ENCODE measurements at places on chromosomes 11 and 22.

- DNase-seq = no peak
These were observed 121.0 kb downstream of the GRIK4 start for GRCh38 chr11:120632579-120632978.

- no peak for DNase-seq
These were observed 3.1 kb downstream of the HYLS1 start for GRCh38 chr11:125890447-125891100.

GRCh38 chr22:31079095-31079642, 1.9 kb upstream of the SMTN start:
- no peak for DNase-seq

DNA sequence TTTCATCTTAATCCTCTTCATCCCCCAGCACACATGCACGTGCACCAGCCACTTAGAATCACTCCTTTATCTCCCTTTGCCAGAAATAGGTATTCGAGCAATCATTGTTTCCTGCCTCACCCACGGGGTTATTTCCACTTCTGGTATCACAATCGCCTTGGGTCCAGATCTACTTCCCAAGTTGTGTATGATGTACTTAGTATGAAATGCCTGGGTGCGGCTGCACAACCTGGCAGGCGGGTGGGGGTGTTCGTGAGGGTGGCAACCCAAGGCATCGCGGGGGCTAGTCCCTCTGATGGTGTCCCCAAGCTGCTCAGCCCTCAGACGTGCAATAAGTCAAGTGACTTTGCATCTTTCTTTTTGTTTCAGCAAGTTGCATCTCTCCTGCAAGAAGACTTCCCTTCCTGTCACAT, 475.6 kb downstream of the MIAT start:
- no peak for DNase-seq

GRCh38 chr11:36039471-36039870, 95.6 kb downstream of the LDLRAD3 start:
- DNase-seq = no peak

GRCh38 chr11:117868815-117869561, 7.5 kb downstream of the FXYD6 start:
- no peak for DNase-seq

- DNase-seq = no peak
These were observed 297.2 kb upstream of the ANO5 start for GRCh38 chr11:21895686-21896085.

- DNase-seq = no peak
These were observed 696 bp upstream of the MARK2 start for GRCh38 chr11:63838150-63838677.

DNA sequence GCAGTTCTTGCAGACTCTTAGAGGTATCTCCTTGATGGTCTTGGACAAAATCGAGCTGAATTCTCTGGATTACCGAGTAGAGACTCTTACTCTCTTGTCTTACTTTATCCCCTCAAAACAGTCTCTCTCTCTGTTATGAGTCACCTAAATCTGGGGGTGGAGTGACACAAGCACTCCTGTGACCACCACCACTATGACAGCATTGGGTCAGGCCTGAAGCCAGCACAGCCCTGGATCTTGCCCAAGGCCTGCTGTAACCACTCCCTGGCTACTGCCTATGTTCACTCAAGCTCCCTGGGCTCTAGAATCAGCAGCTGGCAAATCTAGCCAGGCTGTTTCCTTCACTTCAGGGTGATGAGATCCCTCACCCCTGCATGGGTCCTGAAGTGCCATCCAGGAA, 662.5 kb downstream of the LUZP2 start:
- DNase-seq = peak; percentile 27

GRCh38 chr11:68099057-68099456, 22.1 kb downstream of the CHKA start:
- DNase-seq = no peak

DNA sequence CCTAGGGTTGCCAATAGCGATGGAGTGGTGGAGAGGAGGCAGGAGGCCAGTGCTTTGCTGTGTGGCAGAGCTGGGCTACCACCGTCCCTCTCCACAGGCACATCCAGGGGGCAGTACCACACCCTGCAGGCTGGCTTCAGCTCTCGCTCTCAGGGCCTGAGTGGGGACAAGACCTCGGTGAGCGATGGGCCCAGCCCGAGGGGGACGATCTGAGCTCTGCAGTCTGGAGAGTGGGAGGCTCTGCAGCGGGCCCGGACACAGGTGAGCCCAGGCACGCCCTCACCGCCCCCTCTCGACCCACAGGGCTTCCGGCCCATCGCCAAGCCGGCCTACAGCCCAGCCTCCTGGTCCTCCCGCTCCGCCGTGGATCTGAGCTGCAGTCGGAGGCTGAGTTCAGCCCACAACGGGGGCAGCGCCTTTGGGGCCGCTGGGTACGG, 2.5 kb downstream of the PKP3 start:
- peak; percentile 33 for DNase-seq

- DNase-seq = no peak
These were observed 7.7 kb upstream of the OR8B12 start for GRCh38 chr11:124551189-124551588.

DNA sequence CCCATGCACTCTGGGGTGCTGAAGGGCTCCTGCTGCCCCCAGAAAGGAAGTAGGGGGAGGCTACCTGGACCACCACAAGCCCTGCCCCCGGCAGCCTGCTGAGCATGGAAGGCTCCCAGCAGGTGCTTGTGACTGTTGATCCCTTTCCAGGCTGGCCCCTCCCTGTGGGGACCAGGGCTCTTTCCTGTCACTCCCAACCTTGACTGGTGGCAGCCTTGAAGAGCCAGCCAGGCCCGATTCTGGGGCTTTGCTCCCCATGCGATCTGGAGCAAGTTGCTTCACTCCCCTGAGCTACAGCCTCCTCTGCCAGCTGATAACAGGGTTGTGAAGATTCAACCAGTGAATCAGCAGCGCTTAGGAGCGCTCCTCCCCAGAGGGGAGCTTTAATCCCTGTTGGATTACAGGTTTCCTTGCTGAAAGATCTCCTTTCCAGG, 4.6 kb upstream of the CST6 start:
- DNase-seq = no peak

- DNase-seq = no peak
These were observed 453.1 kb downstream of the SOX6 start for GRCh38 chr11:15903246-15903645.

DNA sequence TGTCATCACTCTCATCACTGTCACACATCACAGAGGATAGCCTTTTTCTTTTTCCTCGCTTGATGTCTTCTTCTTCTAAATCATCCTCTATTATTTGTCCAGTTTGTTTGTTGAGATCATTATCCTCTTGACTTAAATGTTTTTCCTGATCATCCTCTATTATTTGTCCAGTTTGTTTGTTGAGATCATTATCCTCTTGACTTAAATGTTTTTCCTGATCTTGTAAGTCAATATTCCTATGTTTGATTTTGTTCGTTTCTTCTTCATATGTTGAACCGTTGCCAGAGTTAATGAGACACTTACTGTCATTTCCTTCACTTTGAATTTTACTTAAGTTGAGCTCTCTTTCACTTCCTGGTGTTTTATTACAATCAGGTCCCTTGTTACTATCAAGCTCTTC, 5.6 kb downstream of the CCDC82 start:
- DNase-seq = no peak

DNA sequence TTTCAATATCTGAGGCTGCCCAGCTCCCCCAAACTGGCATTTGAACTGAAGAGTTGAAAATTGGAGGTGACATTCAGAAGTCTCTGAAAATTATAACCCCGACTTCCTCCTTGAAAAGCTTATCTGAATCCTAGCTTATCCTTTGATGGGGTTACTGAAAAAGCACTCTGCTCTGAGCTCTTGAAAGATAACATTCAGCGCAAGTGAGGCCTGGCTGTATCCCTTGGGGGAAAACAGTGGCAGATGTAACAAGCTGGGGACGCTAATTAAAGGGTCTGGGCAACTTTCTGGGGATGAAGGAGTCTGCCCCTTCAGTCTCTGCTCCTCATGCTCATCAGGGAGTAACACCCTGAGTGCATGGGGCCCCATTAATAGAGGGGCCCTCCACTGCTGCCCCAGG, 402.0 kb upstream of the CADM1 start:
- DNase-seq = no peak

GRCh38 chr22:31585161-31585859, 76.7 kb downstream of the PISD start:
- peak; percentile 34 for DNase-seq

DNA sequence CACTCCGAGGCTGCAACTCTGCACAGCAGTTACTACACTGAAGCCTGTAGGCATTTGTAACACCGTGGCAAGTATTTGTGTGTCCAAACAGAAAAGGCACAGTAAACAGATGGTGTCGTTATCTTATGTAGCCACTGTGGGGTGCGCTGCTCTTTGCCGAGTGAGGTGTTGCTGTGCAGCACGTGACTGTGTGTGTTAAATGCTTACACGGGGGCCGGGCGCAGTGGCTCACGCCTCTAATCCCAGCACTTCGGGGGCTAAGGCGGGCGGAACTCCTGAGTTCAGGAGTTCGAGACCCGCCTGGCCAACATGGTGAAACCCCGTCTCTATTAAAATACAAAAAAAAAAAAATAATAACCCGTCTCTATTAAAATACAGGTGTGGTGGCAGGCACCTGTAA, 11.5 kb downstream of the ZBED4 start:
- no peak for DNase-seq

DNA sequence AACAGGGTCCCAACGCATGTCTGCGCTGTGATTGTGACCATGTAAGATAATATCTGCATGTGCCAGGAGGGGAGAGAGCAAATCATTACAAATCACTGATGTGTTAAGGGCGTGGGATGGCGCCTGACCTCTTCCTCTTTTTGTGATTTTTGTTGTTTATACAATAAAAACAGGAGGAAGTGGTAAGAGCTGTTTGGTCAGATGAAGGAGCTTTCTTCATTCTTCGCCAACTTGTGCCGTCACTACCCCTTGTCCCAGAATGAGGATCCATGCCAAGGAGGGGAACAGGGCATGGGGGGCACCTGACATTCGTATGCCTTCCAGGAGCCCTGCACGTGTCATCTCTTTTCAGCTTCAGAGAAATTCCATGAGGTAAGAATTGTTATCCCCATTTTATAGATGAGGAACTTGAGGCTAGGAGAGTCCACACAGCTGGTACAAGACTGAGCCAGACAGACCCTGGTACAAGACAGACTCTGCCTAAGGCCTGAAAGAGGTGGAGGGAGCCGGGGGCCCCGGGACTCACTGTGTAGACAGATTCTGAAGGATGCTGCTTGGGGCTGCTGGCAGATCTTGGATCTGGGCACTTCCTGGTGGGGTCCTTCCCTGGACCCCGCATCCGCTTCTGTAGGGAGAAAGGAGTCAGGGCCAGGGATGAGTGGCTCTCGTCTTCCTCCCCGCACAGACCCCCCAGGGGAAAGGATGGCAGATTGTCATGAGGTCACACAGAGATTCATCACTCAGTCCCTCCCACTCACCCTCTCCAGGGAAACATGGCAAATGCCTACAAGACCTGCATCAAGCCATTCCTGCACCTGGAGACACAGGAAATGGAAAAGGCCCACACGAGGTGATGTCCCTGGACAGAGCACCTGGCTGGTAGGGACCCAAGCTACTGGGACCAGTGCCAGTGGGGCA, 34.6 kb downstream of the NFAM1 start:
- no peak for DNase-seq

GRCh38 chr22:39490135-39490798, 11.8 kb upstream of the MIEF1 start:
- DNase-seq = peak; percentile 67

- DNase-seq = peak; percentile 53
These were observed 238.1 kb upstream of the BLID start for GRCh38 chr11:122354025-122354697.

GRCh38 chr11:119377961-119378667, 3.4 kb downstream of the USP2 start:
- no peak for DNase-seq

DNA sequence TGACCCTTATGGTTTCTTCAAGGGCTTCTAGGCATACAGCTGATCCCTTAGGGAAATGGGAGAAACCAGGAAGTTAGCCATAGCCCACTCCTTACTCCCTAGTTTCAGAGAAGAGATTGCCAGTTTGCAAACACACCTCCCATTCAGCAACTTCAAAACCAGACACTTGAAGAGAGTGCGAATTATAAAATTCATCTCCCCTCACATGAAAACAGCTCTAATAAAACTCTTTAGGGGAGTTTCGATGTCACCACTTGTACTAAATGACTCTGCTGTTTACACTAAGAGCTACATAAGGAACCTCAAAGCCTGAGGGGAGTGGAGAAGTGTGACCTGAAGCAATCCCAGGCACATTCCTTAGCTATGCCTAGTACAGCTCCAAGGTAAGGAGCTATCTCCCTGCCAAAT, 8.3 kb downstream of the LGR4 start:
- peak; percentile 69 for DNase-seq

GRCh38 chr22:26431261-26431995, 2.4 kb downstream of the ASPHD2 start:
- peak; percentile 30 for DNase-seq

- no peak for DNase-seq
These were observed 6.7 kb upstream of the FGF3 start for GRCh38 chr11:69825941-69826340.

DNA sequence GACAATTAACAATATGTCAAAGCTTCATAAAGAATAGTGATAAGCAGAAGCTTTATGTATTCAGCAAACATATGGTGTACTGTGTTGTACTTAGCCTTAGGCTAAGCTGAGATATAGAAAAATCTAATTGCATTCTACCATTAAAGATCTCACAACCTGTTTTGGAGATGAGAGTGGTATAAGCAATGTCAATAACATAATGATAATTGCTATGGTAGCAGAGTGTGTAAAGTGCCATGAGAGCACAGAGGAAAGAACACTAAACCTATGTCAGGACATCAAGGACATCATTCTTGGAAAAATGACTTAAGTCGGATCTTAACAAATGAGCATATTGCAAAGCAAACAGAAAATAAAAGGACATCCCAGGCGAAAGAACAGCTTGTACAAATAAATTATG, 28.6 kb upstream of the ANGPTL5 start:
- DNase-seq = no peak

DNA sequence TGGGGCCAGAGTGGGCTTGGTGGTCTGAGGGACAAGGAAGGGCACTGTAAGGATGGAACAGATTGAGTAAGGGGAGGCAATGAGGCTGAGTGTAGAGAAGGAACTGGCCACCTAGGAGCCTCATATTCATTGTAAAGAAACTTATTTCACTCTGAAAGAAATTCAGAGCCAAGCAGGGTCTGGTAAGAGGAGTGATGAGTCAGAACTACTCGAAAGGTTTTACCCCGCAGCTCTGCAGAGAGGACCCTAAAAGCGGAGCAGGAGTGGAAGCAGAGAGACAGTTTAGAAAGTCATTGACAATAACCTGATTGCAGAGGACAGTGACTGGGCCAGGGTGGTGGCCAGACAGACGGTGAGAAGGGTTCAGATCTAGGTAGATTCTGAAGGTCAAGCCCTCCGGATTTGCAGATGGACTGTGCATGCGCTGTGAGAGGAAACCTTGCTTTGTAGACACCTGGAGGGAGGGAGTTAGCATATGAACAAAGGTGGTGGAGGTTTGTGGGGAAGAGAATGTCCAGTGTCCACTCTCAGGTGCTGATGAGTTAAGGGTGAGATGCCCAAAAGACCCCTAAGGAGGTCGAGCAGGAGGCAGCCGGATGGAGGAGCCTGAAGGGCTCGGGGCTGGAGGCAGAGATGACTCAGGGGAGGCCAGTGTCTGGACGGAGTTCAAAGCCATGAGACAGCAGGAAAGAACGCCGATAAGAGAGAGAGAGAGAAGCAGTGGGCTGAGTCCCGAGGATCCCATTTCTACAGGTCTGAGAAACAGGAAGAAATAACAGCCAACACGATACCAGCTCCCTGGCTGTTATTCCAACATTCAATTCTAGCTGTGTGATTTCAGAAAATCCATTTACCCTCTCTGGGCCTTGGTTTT, 546.0 kb downstream of the BRD1 start:
- DNase-seq = peak; percentile 5

All from fibroblast of skin of right biceps (primary cell).